ENCODE measurements at places on chromosomes 2 and 18. TPM values are rescaled to one million over a fixed set of nuclear protein-coding genes. Genes with fewer than 3 reads are reported as not detected.

- DNase-seq = no peak
Measured at GRCh38 chr2:96241227-96241626, 24.6 kb downstream of the TMEM127 start.

The RESP18 gene
- total RNA-seq = not detected

DNA sequence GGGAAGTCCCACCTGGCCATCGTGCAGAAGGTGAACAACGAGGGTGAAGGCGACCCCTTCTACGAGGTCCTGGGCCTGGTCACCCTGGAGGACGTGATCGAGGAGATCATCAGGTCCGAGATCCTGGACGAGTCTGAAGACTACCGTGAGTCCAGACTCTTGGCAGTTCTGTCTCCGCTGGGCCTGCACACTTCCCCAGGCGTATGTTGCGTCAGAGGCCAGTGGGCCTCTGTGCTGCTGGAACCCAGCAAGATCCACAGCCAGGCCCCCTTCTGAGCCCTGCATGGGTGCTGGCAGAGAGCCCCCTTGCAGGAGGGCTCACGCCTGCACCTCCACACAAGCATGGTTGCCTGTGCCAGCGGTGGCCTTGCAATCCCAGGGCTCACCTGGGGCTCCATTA lies 9.0 kb downstream of the CNNM3 start:
- no peak for DNase-seq

The KLHL14 gene
- total RNA-seq = 0.72 TPM

The ADRA2B gene
- total RNA-seq = 0.14 TPM

The PTPRN gene
- not detected for total RNA-seq

- DNase-seq = no peak
Measured at GRCh38 chr2:216340280-216340631, 32.0 kb downstream of the MARCHF4 start.

GRCh38 chr2:40556739-40557138 lies 104.8 kb upstream of the SLC8A1 start:
- no peak for DNase-seq
